ENCODE measurements at places on chromosomes 13 and 19.

GRCh38 chr19:44684892-44685863, 13.8 kb upstream of the CEACAM16 start:
- DNase-seq = no peak

GRCh38 chr13:21948769-21949474, 278.0 kb downstream of the FGF9 start:
- DNase-seq = no peak

DNA sequence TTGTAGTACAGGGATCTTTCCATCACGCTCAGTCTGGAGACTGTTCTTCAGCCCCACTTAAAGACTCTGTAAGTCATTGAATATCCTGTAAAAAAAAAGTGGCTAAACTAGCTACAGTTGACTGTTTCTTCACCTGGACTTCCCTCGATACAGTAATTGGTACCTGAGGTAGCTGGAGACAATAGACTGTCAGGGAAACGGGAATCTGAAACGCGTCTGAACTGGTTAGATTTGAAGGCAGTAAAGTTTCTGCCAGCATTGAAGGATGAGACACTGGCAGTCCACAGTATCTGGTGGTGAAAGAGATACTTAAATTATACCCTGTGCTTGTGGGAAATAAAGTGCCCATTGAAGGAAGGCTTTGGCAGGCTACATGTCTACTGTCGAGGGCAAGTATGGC, 550.5 kb downstream of the IRS2 start:
- no peak for DNase-seq

DNA sequence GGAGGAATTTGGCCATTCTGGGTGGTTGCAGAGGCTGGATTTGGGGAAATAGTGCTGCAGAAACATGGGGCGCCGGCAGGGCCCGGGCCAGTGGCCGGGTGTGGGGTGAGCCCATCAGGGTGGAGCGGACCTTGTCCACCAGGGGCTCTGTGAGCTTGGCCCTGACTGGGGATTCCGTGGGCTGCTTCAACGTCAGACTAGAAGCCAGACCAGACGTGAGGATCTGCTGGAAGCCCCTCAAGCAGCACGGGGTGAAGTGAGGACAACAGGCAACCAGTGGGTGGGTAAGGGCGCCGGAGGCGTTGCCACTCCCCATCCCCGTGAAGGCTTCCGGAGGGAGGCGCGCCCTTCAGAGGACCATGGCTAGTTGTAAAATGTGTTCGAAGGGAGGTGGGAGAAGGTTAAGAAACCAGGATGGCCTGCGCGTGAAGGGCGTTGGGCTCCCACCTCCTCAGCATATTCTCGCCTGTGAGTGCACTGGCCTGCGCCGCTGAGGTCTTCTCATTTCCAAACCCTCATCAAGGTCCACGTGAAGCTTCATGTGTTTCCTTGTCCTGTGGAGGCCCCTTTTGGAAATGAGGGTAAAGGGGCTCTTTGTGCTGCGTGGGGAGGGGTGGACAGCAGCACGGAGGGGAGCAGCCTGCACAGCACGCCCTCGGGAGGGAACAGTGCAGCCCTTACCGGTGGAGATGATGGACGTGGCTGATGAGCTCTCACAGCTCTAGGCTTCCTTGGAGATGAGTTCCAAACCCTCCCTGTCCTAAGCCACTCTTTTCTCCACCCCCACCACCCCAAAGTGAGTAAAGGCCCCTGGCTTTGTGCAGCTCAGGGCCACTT, 8.3 kb downstream of the TEX29 start:
- DNase-seq = no peak

GRCh38 chr19:29323021-29323430, 110.1 kb upstream of the UQCRFS1 start:
- no peak for DNase-seq

DNA sequence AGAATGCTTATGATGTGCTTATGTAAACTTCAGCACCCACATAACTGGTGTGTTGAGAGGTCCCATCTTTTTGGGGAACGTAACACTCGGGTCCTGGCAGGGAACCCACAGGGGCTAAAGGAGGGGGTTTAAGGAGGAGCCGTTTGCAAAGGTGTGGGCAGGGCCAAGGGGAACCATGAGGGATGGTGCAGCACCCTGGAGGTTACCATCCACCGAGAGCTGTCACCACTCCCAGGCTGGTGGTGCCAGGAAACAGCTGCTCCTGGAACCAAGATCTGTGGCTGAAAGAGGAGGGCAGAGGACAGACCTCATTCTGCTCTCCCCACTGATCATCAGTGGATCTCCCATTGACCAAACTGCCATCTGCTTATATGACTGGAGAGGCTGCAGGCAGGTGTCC, 23.2 kb upstream of the CYP4F8 start:
- no peak for DNase-seq

DNA sequence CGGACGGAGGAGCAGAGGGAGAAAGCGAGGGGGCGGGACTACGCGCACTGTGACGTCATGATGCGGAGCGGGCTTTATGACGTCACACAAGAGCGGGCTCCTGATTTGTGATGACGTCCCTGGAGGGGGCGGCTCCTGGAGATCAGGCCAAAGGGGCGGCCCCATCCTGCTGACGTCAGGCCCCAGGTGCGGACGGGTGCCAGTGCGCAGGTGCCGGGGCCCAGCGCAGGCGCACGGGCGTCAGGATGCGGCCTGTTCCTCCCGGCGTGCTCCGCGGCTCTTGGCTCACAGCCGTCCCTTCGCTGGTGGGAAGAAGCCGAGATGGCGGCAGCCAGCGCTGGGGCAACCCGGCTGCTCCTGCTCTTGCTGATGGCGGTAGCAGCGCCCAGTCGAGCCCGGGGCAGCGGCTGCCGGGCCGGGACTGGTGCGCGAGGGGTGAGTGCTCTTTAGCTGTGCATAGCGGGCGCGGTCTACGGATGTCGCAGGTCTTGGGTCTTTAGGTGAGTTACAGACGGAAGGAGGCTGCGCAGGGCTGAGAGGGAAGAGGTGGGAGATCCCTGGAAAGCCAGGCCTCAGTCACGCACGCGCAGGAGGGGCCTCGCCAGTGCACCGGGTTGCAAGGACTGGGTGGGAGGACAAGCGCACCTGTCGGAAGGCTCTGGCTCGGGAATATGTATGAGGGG, at the start of the genes EMC10 and GARIN5A:
Gene EMC10 (plus strand): TSS at position 284 of the 683 bp plus-strand sequence. CDS start 38 bp downstream, at position 322.
Gene GARIN5A (minus strand): TSS at position 625 of the 683 bp plus-strand sequence. CDS start 460 bp downstream, at position 165.
- DNase-seq = peak; percentile 90
